ENCODE measurements at places on chromosomes 6 and 20.

GRCh38 chr6:6856538-6857523 is 250.9 kb upstream of the RREB1 start:
- DNase-seq: peak; percentile 28

DNA sequence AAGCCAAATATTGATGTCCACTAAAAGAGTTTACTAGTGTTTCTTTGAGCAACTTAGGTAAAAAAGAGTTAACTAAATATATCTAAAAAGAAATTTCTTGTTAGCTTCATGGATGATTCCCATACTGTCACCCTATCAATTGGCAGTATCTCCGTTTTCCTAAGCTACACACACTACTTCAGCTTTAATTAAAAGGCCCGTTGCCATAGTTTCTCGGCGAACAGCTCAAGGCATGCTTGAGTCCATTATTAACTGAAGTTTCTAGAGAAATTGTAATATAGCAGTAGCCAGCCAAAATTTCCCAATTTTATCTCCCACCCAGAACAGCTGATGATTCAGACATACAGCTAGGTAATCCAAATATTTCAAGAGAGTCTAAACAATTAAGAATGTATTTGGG is 20.0 kb upstream of the BEND6 start:
- no peak for DNase-seq

DNA sequence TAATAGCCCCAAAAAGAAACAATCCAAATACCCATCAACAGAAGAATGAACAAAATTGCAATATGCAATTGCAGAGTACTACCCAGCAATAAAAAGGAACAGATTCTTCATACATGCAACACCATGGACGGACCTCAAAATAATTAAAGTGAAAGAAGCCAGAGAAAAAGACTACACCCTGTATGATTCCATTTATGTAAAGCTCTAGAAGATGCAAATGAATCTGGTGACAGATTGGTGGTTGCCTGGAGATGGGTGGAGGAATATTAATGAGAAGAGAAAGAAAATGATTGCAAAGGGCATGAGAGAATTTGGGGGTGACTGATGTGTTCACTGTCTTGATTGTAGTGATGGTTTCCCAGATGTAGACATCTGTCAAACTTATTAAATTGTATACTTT is 51.8 kb downstream of the HECA start:
- DNase-seq: no peak

DNA sequence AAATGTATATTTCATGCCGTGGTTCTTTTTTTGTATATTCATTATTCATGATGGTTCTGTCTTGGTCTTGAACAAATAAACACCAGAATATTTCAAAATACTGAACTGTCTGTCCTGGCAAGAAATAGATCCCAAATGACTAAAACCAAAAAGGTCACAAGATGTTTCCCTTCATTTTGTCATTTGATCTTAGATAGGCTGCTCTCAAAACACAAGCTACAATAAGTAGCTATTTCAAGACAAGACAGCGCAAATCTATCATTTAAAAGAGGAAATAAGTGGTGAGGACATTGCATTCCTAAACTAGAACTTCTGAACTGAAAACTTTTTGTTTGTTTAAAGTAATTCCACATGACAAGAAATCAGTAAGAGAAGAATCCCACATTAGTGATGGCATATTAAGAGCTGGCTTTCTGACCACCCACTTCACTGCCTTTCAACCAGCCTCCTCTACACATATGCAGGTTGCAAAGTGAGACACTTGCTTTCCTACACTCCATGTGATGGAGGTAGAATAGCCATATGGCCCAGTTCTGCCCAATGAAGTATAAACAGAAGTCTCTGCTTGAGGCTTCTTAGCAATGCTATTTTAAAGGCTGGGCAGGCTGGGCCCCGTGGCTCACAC is 54.4 kb upstream of the CCDC28A start:
- no peak for DNase-seq

GRCh38 chr6:85610182-85610895 is 16.7 kb upstream of the SNX14 start:
- no peak for DNase-seq

GRCh38 chr20:47703748-47704147 is 81.5 kb downstream of the SULF2 start:
- no peak for DNase-seq

DNA sequence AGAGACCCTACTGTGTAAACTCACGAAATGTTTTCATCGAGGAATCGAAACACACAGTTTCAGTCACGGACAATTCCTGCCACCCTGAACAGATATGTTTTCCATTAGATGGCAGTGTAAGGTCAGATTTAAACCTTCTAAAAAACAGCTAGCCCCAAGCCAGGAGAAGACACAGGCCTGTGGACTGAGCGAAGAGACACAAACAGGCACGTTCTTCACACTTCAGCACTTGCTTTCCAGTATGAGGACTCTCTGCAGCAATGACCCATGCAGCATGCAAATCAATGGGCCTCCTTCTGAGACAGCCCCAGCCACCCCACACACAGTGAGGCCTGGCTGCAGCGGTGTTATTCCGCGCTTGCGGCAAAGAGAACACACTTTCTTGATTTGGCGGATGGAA is 31.9 kb downstream of the HUS1B start:
- DNase-seq: no peak

Data from head of caudate nucleus (tissue), 42 donors.